NCI-H1105 (cell line): ENCODE measurements at places on chromosomes 2 and 18.
A peak's percentile ranks its signal among the peaks of the same experiment; 100 is the strongest.

GRCh38 chr2:9264301-9264700, 57.7 kb downstream of the ASAP2 start:
- DNase-seq: no peak

- DNase-seq: no peak
Observed at GRCh38 chr2:199606193-199606780, 148.5 kb upstream of the SATB2 start.

DNA sequence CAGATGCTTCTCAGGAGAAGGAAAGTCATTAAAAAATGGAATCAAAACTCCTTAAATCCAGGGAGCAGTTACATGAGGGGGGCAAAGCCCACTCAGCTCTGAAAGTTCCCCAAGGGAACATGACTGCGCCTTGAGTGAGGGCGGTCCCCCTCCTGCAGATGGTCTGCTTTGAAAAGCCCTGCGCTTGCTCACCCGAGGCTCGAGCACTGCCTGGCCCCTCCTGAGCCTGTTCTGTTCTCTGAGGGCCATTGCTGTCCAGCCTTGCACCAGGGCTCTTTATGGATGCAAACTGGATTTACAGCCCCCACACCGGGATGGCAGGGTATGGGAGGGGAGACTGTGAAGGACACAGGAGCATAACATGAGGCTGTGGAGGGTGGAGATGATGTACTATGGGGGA, 37.8 kb upstream of the DNMT3A start:
- no peak for DNase-seq

DNA sequence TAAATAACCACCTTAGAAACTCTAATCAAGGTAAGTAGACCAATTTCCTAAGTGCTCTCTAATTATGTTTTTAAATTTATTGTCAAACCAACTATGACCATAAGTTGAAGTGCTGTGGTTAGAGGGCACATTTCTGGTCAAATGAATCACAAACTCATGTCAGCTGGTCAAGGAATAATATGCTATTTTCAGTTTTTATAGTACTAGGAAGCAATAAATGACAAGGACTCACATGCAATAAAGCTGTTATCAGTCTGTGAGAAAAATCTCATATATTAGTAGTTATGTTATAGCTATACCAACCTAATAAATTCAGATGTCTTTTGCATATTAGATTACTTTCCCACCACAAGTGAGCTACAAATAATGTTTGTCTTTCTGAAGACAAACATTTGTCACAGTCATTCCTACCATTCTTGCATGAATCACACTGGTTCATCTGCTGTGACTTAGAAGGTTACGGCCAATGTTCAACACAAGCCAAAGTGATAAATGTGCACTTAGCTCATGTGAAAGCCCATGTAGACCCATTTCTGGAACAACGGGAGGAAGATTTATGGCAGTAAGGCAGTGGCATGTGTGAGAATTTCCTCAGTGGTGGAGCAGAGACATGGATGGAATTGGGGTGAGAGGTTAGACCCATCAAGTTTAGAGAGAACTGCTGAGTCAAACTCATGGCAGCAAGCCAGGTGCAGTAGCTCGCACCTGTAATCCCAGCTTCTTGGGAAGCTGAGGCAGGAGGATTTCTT, 27.4 kb upstream of the CCNYL1 start:
- no peak for DNase-seq

- peak; percentile 89 for DNase-seq
Observed at GRCh38 chr18:62450546-62451410, 72.0 kb upstream of the ZCCHC2 start.

DNA sequence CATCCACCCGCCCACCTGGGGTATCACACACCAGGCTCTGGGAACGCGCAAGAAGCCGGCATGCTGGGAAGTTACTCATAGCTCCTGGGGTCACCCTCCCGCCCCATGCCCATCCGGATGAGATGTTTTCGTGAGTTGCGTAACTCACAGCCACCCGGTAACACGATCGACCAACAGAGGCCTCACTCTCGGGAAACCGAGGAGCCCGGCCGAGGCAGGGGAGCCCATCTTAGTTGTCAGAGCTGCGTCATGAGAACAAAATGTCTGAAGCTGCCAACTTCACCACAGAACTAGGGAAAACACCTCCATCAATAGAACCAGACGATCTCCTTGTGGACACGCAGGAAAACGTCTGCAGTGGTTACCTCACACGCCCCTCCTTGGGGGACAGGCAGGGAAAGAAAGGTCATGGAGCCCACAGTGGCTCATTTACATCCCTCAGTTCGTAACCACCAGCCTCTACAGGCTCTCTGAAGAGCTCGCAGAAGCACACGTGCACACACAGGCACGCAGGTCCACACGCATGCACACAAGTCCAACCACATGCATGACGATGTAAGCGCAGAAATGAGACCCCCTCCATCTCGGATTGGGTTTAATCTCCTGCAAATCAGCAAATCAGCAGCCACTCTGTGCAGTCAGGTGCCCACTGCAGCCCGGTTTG, 26.2 kb downstream of the ADI1 start:
- DNase-seq: no peak

DNA sequence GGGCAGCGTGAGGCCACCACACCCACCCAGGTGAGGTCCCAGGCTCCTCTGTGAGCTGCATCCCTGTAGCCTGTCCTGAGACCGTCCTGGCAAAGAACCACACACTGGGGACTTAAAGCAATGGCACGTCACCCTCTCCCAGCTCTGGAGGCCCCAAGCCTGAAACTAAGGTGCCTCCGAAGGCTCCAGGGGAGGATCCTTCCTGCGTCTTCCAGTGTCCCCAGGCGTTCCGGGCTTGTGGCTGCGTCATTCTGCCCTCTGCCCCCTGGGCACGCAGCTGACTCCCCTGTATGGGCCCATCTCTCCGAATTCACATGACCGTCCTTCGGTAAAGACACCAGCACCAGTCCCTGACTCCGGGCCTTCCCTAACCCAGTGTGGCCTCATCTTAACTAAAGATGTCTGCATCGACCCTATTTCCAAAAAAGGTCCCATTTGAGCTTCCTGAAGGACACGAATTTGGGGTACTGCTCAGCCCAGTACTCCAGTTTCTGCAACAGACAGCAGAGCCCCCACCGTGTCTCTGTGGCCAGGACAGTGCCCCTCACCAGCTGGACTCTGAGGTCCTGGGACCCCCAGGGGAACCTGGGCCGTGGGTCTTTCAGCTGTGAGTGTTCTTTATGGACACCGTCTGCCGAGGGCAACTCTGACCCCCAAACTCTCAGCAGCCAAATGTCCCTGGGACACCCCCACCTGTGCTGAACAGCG, 75.2 kb upstream of the CTDP1 start:
- no peak for DNase-seq

DNA sequence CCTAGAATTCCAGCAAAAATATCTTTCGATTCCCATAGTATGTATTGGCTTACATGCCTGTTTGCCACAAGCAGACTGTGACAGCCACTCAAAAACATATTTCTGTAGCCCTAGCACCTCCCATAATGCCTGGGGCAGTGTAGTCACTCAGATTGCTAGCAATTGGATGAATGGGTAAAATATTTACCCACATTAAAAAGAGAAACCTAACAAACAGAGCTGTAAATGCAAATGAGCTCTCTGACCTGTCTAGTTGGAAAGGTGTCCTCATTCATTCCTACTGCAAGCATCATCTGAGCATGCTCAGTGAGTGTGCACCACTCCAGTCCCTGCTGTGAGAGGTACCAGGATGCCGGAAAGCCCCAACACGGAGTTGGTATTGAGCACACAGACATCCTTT, 234.0 kb upstream of the RAB12 start:
- no peak for DNase-seq

GRCh38 chr2:172995323-172996244, 80.1 kb upstream of the MAP3K20 start:
- no peak for DNase-seq

GRCh38 chr18:23967321-23968089, 47.0 kb upstream of the TTC39C start:
- no peak for DNase-seq

DNA sequence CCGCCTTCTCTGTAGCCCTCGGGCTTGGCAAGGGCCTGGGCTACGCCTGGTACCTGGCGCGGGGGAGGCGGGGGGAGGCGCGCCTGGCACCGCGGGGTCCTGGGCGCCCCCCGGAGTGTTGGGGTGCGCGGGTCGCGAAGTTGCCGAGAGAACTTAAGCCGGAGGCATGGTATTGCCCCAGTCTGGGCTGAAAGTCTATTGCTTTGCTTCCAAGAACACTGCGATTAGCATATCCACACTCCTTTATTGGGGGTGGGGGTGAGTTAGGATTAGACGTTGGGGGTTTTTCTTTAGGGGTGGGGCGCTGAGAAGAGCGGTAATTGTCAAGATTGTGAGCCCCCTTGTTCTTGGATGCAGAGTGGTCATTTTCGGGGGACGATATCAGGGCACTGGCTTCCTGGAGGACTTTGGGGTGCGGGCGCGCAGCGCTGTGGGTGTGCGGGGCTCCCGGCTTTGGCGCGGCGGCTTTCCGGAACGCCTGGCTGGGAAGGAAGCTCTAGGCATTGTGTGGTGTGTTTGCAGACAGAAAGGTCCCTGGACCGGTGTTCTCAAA, 798 bp downstream of the TANC1 start:
- no peak for DNase-seq

- no peak for DNase-seq
Observed at GRCh38 chr2:36277146-36277808, 78.3 kb upstream of the CRIM1 start.

GRCh38 chr2:23448906-23449305, 63.9 kb downstream of the KLHL29 start:
- no peak for DNase-seq

DNA sequence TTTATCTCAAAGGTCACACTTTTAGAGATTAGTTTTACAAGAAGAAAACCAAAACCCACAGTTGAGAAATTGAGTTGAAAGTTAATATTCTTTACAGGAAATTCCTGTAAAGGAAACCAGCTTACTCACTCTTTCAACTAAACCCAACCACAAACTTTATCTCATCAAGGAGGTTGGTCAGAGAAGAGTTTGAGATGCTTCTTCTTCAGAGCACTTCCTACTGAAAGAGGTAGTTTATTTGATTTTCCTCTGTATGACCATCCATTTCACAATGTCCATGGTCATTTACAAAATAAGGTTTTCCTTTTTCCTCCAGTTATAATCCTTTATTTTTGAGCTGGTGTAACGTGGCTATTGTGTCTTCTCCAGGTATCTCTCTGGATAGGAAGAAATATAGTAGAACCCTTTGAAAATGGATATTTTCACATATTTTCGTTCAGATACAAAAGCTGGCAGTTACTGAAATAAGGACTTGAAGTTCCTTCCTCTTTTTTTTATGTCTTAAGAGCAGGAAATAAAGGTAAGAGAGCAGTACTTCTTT, 4.5 kb upstream of the IL18RAP start:
- no peak for DNase-seq

- no peak for DNase-seq
Observed at GRCh38 chr18:79299711-79300110, 96.0 kb upstream of the NFATC1 start.

- no peak for DNase-seq
Observed at GRCh38 chr18:7064346-7064745, 53.3 kb downstream of the LAMA1 start.

GRCh38 chr18:58934933-58935577, 70.4 kb downstream of the ZNF532 start:
- no peak for DNase-seq

GRCh38 chr2:209471037-209471436, 47.2 kb downstream of the MAP2 start:
- no peak for DNase-seq
